Endodermal cell (in vitro differentiated cells): ENCODE measurements at places on chromosomes 4 and X. TPM values are rescaled to one million over a fixed set of nuclear protein-coding genes. Genes with fewer than 3 reads are reported as not detected.

DNA sequence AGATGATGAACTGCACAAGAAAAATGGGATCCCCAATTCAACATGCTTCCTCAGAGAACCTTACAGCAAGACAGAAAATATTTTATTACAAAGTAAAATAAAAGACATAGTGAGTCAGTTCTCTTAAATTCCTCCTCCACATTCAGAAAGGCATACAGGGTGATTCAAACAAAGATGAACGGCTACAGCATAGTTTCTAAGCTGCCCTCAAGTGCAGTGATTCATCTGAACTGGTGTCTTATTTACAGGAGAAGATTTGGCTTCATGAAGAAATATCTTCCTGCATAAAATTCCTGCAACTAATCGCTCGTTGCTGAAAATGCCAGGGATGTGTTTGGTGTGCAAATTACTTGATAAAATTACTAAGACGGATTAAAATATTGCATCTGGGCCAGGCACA, 103.6 kb downstream of the PRKX start:
- H3K27me3 ChIP-seq: no peaks in the 10 kb centered on the region
- H3K36me3 ChIP-seq: peaks cover 28% of the 10 kb centered on the region
- H3K4me1 ChIP-seq: no peaks in the 10 kb centered on the region
- no peak overlapping the region for H3K4me3 ChIP-seq
- H3K27ac ChIP-seq: no peak overlapping the region
- DNase-seq: no peak

NEUROG2 gene
- not detected in 3 replicates for total RNA-seq

JADE3 gene
- total RNA-seq: 23.3 to 33.1 TPM (median 26.4 TPM) in 3 replicates

MAGEE2 gene
- total RNA-seq: not detected in 3 replicates
